H54 (cell line): ENCODE measurements at places on chromosomes 11 and 22.

DNA sequence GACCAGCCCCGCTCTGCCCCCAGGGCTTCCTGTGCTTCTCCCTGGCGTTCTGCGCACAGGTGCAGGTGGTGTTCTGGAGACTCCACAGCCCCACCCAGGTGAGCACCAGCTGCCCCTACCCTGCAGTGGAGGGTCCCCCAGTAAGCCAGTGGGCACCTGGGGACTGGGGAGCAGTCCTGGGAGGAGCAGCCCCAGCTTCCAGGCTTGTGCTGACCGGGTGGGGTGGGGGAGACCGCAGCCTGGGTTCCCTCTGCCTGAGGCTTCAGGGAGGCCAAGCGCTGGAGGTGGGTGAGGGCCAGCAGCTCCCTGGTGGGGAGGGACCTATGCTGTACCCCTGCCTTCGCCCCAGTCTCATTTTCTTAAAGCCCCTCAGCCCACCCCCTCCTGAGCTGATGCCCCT lies 6.9 kb downstream of the TSPAN32 start:
- DNase-seq: no peak

DNA sequence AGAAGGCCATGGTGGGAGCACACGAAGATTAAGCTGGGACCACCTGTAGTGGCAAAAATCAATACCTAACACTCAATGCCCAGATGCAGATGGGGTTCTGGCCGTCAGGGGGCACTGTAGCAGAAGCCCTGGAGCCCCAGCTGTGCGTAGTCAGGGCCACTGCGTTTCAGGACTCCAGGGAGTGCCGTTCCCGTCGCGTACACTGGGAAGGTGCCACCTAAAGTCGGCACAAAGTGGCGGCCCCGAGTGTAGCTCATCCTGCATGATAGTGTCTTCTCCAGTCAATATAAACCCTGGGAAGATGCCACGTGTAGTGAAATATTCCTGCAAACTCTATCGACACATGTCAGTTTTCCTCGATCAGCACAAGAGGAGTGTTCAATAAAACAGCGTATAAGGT lies 123.8 kb upstream of the NTM start:
- DNase-seq: no peak

DNA sequence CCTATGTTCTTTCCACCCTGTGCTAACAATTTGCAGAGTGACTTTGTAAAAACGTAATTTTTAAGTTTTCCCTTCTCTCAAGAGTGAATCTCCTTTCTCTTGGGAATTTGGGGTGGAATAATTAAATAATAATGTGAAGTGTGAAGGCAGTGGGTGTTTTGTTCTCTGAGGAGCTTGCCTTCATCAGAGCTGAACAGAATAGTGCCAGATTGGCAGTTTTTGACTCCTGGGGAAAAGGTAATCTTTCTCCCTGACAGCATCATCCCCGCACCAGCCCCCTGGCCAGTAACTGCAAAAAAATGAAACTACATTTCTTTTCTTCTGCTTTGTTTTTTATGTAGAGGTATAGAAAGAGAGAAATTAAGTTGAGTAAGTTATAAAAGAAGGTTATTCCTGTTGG lies 59.9 kb downstream of the MUC15 start:
- DNase-seq: no peak

DNA sequence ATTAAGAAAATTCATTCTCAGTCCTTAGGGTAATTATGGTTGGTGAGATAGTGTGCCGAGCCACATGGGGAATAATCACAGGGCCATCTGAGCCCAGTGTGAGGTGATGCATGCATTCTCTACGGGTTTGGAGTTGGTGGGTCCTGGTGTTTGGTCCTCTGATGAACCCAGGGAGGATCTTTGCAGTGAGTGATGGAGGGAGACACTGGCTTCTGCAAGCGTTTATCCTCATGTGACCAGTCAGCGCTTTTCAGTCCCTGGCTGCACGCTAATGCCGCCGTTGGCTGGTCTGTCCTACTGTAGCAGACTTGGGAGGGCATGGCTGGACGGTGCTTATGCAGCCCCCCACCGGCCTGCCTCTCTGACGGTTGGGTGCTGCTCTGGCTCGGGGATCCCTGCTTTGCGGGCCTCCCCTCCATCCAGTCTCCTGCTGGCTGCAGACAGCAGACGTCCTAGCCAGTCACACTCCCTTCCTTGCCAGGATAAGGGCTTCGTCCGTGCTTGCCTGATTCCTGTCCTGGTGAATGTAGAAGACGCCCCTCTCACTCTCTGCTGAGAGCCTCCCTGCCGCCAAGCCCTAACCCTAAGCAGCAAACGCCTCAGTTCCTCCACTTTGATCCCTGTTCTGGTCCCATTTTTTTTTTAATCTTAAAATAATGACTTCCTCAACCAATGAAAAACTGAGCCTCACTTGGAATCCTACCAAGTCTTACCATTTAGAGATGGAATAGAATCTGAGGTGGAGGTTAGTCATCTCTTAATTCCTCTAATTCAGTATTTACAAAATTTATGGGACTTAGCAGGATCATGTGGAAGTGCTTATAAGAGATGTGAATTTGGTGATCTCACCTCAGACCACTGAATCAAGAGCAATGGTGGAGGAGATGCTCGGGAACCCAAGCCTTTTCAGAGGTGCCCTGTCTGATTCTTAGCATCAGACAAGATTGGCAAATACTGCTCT lies 143.7 kb upstream of the SORL1-AS1 start:
- no peak for DNase-seq
